ENCODE measurements at places on chromosomes 2 and 18.

GRCh38 chr2:193847991-193848390 lies 1653.3 kb upstream of the TMEFF2 start:
- no peak for DNase-seq

DNA sequence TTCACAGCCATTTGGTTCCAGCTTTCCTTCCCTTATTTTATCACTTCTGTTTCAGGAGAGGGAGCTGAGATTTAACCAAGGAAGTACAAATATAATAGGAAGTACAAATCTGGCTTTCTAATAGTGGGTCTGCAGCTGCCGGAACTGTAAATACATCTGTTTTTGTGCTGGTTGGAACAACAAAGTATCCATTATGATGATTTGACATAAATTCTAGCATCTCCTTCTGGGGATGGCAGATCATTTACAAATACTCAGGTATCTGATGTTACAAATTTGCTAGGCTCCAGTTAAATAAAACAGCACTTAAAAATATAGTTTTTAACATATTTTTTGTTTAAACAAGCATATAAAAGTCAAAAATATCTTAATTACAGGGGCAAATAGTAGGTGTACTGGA lies 131.3 kb upstream of the SMIM21 start:
- no peak for DNase-seq

- DNase-seq: no peak
Observed at GRCh38 chr18:28004606-28005005, 172.3 kb downstream of the CDH2 start.

GRCh38 chr2:145431181-145431951 lies 911.4 kb upstream of the ZEB2 start:
- DNase-seq: no peak

GRCh38 chr2:148813603-148814065 lies 61.4 kb upstream of the KIF5C start:
- no peak for DNase-seq

DNA sequence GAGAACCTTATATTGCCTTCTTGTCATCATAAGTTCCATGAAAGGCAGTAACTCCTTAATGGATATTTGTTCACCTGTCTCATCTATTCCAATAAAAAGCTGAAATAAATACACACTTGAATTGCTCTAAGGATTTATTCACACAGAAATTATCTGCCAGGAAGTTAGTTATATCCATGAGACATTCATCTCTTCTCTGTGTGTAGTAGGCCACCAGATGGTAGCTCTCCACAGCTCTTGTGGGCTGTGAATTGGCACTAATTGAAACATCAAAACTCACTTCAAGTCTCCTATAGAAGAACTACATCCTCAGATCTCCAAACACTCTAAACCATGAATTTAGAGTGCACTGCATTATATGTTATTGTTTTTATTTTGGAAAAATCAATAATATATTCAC lies 189.6 kb downstream of the DSC3 start:
- DNase-seq: no peak

DNA sequence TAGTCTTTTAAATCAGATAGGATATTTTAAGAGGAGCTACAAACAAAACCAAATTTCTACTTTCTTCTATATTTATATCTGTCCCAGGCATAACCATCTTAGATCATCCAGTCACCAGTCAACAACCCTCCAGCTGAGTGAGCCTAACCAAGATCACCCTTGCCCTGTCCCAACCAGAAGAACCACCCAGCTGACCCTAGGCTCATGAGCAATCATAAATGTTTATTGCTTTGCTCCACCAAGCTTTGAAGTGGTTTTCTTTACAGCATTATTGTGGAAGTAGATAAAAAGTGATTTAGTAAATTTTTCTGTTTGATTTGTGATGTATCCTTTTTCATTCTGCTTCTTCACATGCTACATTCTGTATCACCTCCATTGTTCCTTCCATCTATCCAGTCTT lies 167.2 kb upstream of the PIEZO2 start:
- DNase-seq: no peak

DNA sequence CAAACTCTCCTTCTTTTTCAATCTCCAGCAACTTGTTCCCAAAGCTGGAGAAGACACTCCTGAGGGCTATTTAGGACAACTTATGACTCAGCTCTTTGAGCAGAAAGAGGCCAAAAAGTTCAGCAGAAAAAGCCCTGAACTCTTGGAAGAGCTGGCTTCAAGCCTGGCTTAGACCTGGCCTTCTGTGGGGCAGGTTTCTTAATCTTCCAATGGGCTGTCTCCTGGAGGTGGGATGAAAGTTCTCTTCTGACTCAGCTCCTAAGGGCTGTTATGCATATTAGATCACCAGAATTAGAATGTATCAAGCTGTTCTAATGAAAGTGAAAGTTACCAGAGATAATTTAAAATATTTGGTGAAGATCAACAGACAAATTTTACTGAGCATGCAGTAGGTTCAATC lies 129.4 kb downstream of the RAD51AP2 start:
- no peak for DNase-seq

- no peak for DNase-seq
Observed at GRCh38 chr18:44959013-44959412, 278.3 kb downstream of the SETBP1 start.

DNA sequence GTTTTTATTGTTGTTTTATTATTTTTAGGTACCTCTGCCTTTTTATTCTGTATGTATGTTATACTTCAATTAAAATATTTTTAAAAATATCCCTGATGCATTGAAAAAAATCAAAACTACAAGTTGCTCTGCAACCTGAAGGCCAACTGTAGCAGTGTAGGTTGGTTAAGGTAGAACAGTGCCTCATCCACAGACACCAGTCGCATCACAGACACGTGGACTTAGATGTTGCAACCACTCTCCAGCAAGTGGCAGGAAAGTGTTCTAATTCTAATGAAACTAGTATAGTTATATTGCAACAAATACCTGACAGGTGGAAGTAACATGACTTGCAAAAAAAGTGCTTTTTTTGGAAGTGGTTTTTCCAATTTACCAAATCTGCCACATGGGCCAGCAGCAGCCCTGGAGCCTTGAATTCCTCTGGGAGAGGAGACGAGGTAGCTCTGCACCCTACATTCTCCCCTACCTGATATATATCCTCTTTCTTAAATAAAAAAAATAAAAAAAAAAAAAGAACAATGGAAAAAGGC lies 28.4 kb upstream of the SLC3A1 start:
- no peak for DNase-seq

DNA sequence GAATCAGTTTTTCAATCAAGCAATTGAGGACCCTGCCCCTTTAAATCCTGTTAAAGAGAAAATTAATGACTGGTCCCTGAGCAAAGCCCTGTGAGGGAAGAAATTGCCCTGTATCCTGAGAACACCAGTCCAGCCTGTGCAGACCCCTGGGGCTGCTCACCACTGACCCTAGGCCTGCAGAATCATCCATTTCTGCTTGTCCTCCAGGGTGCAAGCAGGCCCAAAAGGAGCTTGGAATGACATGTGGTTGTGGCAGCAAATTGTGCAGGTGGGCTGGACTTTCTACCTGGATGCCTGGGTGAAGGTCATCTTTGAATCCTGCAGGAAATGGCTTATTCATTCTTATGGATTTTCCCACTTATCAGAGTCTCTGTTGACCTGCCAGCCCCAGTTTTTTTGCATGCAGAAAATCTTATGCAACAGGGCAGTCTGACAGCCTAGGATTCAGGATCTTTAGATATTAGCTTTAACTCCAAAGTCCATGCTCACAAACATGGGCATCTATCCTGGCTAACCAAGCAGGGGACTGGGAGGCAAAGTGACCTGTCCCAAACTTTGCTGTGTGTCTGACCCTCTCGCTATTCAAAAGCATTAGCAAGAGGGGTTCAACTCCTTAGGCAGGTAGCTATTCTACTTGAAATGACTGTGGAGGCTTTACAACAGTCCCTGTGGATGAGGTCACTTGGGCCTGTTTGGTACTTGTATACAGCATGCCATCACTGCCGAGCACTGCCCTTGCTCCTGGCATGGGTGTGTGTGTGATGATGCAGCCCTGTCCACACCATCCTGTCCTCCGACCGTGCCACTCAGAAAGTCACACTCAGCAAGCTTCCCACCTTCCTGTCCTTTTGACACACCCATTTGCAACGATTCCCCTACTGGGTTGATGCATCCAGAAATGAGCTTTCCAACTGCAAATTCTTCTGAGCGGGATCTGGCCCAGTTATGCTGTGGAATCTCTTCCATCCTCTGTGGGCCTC lies 85.3 kb downstream of the CAPN13 start:
- DNase-seq: no peak

DNA sequence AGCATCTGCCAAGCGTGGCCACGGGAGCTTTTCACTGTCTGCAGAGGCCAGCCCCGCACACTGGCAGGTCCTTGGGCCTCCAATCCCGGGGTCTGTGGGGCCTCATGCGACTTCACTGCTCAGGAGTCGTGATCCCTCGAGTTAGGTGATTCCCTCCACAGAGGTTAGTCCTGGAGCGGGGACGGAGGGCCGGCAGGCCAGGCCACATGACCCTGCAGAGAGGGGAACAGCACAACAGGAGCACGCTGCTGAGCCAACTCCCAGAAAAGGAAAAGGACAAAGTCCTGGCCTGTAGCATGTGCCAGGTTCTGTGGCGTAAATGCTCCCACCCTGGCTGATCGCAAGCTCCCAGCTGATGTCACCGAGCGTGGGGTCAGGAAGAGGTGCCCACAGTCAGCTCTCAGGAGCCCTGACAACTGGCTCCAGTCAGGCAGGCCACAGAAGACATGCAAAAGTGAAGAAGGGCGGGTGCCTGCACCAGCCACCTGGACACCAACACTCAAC lies 15.3 kb upstream of the PRLH start:
- no peak for DNase-seq

- DNase-seq: no peak
Observed at GRCh38 chr2:144507441-144508171, 12.3 kb downstream of the ZEB2 start.

DNA sequence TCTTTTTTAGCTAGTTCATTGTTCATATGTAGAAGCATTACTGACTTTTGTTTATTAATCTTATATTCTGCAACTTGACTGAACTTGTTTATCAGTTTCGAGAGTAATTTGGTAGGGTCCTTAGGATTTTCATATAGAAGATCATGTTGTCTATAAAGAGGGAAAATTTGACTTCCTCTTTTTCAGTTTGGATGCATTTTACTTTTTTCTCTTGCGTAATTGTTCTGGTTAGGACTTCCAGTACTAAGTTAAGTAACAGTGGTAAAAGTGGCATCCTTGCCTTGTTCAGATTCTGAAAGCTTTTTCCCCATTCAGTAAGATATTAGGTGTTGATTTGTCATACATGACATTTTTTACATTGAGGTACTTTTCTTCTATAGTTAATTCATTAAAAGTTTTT lies 726.0 kb downstream of the KCNJ3 start:
- no peak for DNase-seq

DNA sequence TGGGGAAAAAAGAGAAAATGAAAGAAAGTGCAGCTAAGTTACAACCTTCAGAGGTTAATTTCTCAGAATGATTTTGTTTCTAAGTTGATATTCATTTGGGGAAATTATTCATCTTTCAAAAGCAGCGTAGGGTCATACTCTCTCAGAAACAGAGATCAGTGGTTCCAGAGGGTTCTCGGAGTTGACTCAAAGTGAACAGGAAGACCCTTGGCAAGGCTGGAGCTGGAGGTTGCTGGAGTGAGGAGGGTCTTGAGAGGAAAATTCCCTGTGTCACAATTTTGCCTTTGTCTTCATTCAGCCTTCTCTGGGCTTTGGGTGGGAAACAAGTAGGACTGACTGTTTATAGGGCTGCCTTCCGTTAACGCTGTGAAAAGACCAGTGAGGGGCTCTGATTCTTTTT lies 168.2 kb downstream of the ICOS start:
- no peak for DNase-seq

DNA sequence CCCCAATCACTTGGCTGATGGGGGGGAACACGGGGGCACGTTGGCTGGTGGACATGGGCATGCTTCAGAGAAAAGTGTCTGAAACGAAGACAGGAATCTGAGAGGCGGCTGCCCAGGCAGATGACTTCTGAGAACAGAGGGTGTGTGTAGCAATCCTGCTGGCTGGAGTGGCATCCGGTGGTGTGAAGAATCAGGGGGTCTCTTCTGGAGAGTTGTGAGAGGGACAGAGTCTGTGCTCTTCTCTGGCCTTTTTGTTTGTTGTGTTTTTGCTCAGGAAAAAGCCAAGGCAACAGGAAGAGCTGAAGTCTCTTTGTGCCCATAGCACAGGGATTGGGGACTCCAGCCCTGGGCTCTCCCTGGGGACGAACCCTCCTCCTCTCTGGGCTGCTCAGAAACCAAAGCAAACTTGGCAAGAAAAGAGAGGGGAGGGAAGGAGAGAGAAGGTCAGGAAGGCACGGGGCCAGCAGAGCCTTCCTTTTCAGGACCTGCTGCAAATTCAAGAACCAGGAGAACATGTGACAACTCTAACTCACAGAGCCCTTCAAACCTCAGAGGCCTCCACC lies 97.0 kb upstream of the SMAD2 start:
- DNase-seq: no peak
